ENCODE measurements at places on chromosomes 7 and 10.

DNA sequence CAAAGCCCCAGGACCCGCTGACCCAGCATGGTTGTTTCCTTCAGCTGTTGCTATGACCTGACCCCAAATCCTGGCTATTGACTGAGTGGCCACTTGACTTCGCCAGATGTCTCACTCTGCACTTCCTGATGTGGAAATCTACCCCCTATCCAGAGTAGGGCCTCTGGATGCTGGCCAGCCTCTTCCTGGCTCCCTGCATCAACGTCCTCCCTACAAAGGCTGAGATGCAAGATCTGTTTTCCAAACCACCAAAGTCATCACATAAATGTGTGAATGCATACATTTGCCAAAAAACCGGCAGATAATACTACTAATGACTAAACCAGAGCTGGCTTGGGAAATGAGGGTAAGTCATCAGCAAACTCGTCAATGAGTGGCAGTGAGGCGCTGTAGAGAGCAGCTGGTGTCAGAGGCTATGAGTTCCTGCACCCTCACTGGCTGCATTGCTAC is 70.4 kb downstream of the PYROXD2 start:
- no peak for DNase-seq

DNA sequence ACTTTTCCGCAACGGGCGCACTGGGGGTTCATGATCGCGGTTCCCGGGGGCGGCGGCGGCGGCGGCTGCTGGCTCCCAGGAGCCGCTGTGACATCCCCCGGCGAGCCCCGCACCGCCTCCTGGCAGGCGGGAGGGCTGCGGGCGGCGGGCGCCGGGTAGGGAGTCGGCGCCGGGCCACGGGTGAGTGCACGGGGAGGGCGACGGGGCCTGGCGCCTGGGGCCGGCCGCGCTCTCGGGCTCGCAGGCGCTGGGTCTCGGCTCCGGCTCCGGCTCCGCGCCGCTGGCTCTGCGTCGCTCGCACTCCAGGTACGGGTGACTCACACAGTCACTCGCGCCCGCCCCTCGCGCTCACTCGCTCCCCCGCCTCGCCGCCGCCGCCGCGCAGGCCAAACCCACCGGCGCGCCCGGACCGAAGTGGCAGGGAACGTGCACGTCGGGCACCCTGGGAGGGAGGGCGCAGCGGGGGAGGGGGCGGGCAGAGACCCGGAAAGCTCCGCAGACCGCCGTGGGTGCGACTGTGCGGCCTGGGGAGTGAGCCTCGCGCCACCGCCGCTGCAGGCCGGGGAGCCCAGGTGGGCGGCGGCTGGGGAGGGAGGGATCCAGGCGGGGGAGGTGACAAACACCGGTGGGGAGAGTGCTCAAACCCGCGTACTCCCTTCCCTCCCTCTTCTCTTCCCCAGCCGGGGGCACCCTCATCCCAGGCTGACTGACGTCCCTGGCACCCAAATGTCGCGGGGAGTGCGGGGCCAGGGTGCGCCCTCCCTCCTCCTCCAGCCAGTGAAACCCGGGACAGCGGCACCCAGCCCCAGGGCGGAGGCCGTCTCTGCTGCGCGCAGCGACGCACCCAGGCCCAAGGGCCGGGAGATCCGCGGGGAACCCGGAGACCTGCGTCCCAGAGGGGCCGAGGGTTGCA is 276.9 kb upstream of the NEBL start:
- no peak for DNase-seq

GRCh38 chr10:102578782-102579181 is 65.5 kb upstream of the TRIM8 start:
- DNase-seq, result no peak

DNA sequence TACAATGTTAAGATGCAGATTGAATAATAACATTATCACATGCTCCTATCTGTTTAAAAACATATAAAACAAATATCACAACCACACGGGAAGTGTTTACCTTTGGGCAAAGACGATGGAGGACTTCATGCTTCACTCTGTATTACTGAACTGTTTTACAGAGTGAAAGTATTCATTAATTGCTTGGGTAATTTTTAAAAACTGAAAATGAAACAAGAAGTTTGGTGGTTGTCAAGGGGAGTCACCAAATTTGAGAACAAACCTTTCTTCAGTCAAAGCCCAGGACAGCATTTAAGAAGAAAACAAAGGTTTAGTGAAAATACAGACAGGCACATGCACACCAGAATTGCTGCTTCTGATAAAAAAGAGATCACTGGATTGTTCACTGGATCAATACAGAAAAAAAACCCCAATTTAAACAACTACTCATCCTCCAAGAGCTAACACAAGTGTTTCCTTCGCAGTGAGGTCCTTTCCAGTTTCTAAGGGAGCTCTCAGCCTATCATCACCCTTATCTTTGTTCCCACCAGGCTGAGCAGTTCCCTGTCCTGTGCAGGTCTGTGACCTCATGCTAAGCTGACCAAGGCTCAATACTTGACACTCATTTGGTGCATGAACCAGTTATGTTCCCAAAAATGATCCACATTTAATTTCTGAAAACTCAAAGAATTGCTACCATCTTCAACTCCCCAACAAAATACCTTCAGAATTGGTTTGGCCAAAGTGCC is 8.8 kb downstream of the PARP12 start:
- no peak for DNase-seq

DNA sequence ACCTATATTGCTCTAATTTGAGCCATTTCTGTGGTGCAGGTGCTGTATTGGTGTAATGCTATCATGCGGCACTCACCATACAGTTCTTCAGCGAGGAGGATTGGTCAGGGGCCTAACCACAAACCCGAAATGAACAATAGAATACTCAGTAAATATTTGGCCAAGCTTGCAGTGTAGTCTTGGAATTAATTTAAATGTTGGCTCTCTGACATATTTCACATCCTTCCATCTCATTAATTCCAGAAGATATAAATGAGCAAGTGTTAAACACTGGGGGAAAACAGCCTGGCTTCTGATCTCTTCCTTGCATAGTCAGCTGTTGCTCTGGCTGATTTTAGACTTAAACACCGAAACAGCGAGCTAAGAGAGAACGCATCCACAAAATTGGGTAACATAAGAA is 663.1 kb upstream of the GHITM start:
- no peak for DNase-seq

DNA sequence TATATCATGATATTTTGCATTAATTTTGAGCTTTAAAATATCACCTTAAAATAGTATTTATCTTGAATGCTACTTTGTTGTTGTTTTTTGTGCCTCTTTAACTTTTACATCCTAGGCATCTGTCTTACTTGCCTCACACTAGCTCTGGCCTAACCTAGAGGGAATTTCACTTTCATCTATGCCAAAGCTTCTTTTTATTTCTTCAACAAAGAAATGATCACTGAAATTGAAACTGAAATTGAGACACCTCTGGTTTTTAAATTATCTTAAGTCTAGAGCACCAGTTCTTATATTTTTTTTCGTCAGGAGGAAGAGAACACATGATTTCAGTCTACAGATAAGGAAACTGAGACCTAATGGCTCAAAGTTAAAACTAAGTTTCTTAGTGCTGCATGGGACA is 3.5 kb upstream of the SCIN start:
- DNase-seq, result peak; percentile 51

GRCh38 chr10:71259282-71259681 is 46.9 kb downstream of the UNC5B start:
- DNase-seq, result no peak

GRCh38 chr10:30048768-30049517 is 10.4 kb downstream of the JCAD start:
- no peak for DNase-seq

GRCh38 chr10:62473241-62473640 is 99.1 kb downstream of the ZNF365 start:
- no peak for DNase-seq

- DNase-seq, result no peak
Observed at GRCh38 chr10:18097524-18097923, 42.7 kb upstream of the CACNB2 start.

DNA sequence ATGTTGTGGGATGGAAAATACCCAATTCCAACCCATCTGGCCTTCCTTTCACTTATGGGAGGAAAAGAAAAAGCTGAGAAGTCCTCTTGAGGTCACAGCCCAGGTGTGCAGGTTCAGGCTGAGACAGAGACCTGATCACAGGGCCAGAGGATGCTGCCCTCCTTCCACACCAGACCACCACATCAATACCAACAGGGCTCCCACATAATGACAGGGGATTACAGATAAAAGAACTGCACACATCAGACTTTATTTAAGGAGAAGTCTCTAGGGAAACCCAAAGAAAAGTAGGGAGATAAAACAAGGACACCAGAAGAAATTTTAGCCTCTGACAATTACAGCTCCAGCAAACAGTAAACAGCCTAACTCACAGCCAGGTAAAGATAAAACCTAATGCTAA is 548.4 kb downstream of the PTPRN2 start:
- no peak for DNase-seq

DNA sequence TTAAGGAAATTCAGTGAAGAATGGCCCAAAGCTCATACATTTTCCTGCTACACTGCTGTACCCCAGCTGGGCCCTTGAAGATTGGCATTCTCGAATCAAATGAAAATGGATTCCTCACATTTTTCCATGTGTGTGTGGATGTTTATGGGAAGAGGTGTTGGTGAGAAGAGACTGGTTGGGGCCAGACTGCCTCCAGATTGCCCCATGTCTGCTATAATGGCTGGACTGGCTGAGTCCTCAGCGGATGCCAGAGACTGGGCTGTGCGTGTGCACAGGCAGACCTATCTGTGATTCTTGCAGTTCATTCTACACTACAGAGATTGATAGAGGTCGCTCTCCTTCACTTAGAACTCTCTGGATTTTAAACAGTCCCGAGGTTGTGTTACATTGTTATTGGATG is 183.6 kb upstream of the GDF10 start:
- no peak for DNase-seq

GRCh38 chr7:34842782-34843181 is 184.8 kb downstream of the NPSR1 start:
- DNase-seq, result no peak

DNA sequence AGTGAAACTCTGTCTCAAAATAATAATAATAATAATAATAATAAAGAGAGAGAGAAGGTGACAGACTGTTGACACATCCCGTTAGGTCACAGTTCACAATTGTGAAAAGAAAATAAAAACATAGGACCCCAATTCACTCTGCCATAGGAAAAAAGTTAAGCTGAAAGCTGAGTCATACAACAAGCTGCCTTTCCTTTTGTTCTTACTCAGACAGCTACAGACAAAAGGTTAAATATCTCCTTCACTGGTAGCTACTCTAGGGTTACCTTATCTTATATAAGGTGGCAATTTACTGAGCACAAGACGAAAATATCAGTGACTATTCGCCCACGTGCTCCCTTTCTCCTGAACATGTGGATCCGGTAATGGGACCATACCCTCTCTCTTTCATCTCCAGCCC is 17.5 kb downstream of the TUBAL3 start:
- no peak for DNase-seq

DNA sequence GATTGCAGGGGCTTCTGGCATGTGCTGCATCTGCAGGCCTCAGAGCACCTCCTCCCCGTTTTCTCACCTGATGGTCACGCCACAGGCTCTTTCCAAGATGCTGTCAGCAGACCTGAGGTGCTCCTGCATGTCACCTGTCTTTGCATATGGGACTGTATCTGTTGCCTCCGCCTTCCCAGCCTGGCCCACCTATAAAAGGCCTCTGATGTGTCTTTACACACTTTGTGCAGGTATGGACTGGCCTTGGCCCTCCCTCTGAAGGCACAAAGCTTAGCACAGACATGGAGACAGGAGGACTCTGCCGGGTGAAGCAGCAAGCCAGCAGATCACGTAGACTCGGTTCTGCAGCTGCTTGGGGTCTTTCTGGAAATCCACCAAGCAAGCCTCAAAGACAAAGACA is 220.9 kb upstream of the PPP2R2D start:
- DNase-seq, result no peak

- no peak for DNase-seq
Observed at GRCh38 chr7:43502941-43503340, 80.0 kb upstream of the STK17A start.

DNA sequence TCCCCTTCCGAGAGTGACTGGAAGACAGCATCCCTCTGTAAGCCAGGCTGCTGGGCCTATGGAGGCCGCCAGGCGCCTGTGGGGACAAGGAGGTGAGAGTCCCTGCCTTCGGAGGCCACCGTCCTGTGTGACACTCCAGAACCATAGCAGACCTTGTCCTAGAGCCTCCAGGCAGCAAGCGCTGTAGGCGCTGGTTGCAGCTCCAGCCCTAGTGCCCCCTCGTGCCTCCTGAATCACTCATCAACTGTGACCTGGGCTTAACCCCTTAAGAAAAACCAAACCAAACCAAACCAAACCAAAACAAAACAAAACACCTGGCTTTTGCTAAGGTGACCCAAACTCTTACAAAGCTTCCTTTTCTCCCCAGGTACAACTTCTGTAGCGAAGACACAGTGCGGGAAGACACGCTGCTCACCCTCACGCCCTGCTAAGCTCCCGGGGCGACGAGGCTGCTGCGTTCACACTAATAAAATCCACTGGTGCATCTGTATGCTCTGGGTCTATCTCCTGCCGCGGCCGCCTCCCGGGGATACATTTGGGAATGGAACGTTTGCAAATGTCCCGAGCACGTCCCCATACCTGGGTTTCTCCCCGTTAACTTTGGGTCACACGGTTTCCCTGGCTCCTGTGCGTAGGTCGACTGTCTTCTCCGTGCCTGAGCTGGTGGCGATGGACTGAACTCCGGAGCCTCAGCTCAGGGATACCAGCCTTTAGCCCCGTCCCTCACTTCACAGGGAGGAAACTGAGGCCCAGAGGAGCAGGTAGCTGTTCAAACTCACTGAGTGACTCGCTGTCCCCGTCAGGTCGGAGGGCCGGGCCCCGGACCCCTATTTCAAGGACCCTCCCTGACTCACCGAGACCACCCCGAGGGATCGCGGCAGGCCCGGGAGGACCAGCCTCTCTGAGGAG is 11.8 kb upstream of the PNLIPRP2 start:
- no peak for DNase-seq

DNA sequence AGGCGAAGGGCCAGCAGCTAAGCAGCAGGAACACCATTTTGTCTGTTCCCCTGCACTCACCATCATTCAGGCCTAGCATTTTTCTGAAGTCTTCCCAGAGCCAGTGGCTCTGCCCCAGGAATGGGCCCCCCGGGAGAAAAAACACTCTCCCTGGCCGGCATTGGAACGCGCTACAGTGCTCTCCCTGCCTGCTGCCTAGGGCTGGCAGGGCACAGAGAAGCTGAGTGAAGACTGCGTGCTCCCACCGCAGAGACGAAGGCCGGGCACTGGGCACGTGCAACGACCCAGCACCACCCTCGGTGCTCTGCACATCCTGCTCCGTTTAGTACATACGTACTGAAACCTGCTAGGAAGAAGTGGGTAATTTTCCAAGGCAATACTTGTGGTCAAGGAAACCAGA is 34.4 kb downstream of the HSPA12A start:
- no peak for DNase-seq

DNA sequence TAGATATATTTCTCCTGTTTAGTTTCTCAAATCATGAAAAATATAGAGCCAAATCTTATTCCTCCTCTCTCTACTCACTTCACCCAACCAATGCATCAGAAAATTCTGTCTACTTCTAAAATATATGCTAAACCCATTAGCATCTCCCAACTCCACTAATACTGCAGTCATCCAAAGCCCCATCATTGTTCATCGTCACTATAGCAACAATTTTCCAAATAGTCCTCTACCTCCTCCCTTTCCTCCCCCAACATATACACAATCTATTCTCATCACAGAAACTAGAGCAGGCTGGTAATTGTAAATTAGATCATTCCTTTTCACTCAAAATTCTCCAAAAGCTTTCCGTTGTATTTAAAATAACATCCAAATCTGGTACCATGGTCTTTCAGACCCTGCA is 38.4 kb upstream of the C10orf120 start:
- DNase-seq, result no peak

GRCh38 chr10:45380903-45381620 is 7.0 kb downstream of the ALOX5 start:
- DNase-seq, result no peak

GRCh38 chr7:16685535-16685934 is 39.6 kb downstream of the BZW2 start:
- no peak for DNase-seq

Measured in OCI-M1 (cell line).